ENCODE measurements at places on chromosomes 3 and 15.

DNA sequence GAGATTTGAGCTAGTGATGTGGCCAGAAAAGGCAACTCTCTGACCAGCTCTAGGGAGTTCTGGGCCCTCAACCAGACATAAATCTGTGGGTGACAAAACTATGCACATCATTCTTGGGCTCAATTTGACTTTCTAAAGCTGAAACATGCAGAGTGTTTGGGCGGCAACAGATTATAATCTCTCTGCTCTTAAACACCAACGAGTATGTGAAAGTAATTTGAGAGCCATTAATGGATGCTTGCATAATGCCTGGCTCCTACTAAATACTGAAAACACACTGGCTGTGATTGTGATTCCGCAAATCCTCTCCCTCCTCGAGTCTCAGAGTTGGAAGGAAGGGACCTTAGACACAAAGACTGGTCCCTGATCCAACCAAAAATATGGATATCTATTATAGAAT, 186.7 kb downstream of the UACA start:
- no peak for DNase-seq

- DNase-seq = no peak
Observed at GRCh38 chr3:87949189-87949878, 109.5 kb downstream of the CGGBP1 start.

- DNase-seq = no peak
Observed at GRCh38 chr15:65920825-65921309, 51.6 kb downstream of the RAB11A start.

DNA sequence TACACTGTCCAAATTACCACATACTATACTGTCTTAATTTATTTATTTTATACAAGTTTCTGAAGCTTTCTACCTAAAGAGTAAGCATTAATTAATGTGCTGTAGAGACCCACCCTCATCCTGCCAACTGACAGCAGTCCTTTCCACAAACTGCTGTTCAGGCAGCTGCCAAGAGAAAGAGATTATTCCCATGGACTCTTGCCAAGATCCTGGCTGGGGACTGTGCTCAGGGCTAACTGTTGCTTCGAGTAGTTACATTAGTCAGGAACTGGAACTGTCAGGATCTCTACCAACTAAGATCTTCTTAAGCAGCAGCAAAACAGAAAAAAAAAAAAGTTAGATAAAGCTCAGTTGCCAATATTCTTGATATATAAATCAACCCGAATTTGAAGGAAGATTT, 398.8 kb downstream of the MECOM start:
- DNase-seq = no peak
